Activated CD8-positive, alpha-beta memory T cell treated with anti-CD3 and anti-CD28 coated beads for 48 hours (primary cell): ENCODE measurements at places on chromosomes 6 and 20.

- no peak for DNase-seq
Measured at GRCh38 chr6:142900227-142900971, 44.6 kb downstream of the HIVEP2 start.

DNA sequence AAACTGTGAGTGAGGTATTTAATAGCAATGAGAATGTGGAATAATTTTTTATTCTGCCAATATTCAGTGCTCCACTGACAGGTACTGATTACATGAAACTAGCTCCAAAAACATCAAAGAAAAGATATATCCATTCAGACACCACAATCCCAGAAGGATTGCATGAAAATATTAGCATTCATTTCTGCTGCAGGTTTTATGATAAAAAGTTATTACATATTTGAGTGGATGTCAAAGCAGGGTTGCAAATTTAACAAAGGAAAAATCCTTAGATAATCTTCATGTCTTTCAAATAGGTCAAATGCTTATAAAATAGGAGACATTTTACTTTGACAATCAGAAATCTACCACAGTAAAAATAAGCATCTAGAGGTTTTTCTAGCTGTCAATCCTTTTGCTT, 13.3 kb downstream of the MCHR2 start:
- DNase-seq = no peak

GRCh38 chr6:121851056-121851455, 415.6 kb downstream of the GJA1 start:
- DNase-seq = no peak

- DNase-seq = no peak
Measured at GRCh38 chr20:41738604-41739206, 120.5 kb upstream of the CHD6 start.

- no peak for DNase-seq
Measured at GRCh38 chr6:18264923-18265377, 620 bp upstream of the DEK start.
